Stimulated activated CD8-positive, alpha-beta memory T cell treated with anti-CD3 and anti-CD28 coated beads, Interleukin-12 subunit alpha, Interleukin-12 subunit beta, amount 100 ng/mL, for 1 hour (primary cell): ENCODE measurements at places on chromosomes 12 and 14.

DNA sequence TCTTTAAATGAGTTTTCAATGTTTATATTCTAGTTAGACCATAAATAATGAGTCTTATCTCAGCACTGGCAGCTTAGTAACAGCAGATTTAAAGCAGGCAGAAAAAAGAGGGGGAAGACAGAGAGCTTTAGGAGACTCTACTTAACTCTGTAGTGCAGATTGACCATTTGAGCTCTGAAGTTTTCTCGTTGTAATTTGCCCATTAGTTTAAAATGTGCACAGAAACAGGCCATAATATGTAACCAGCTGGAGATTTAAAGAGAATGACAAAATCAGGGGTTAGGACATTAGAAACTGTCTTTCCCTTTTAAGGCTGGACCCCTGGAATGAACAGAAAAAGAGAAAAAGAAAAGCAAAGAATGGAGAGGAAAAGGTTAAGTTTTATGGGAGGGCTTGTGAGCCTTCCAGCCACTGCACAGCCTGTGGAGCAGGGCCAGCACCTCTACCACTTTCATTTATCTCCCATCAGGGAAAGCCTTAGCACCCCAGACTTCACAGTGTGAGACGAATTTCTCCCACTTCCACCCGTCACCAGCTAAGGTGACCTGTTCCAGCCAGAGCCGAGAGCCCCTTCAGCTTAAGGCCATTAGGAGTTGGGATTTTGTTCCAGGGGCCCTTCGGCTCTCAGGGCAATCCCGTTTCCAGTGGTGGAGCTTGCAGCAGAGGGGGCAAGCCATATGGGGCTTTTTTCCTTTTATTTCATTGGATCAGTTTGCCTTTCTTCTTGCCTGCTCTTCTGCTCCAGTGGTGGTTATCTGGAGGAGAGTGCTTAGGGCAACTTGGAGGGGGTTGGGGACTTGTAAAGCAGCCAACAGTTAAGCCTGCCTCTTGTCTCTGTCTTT lies 8.0 kb downstream of the IL22 start:
- DNase-seq = no peak

GRCh38 chr14:94598816-94599655 lies 13.2 kb upstream of the SERPINA3 start:
- DNase-seq = no peak

GRCh38 chr14:49880267-49881064 lies 12.4 kb upstream of the ARF6 start:
- no peak for DNase-seq

GRCh38 chr12:124520907-124521306 lies 46.5 kb downstream of the NCOR2 start:
- DNase-seq = no peak
